Dermis microvascular lymphatic vessel endothelial cell (primary cell): ENCODE measurements at places on chromosomes 2 and 18. TPM values are rescaled to one million over a fixed set of nuclear protein-coding genes. Genes with fewer than 3 reads are reported as not detected.

VWA3B gene
- total RNA-seq: 0.13 TPM in 1 of 2 replicates, not detected in the other

SLC9A2 gene
- not detected in 2 replicates for total RNA-seq

TDRD15 gene
- total RNA-seq: not detected in 2 replicates

TRPM8 gene
- not detected in 2 replicates for total RNA-seq

CPO gene
- total RNA-seq: not detected in 2 replicates

HSPE1 gene
- 30.1 and 63.0 TPM in 2 replicates for total RNA-seq

TCF23 gene
- not detected in 2 replicates for total RNA-seq
